NCI-H2227 treated with DMSO at 0.1 percent for 48 hours (cell line): ENCODE measurements at places on chromosomes 2 and 18.

GRCh38 chr2:235114286-235114685, 162.5 kb downstream of the SH3BP4 start:
- DNase-seq = no peak

DNA sequence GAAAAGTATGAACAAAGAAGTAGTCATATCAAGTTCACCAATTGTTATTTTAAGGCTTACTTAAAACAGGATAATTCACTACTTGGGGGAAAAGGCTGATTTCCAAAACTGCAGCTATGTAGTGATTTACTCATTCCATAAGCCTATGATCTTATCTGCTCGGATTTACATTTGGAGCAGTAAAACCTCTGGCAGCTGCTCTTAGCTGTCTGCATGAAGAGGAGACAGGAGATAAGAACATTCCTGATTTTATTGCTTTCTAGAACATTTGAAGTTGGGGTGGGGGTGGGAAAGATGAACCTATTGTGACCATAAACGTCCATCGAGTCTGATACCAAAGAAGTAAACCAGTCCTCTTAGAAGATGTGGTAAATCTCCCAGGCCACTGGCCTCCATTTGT, 120.9 kb downstream of the MMADHC start:
- no peak for DNase-seq

- DNase-seq = no peak
Measured at GRCh38 chr2:120480903-120481445, 135.0 kb downstream of the INHBB start.

GRCh38 chr2:234676109-234676782, 179.4 kb upstream of the ARL4C start:
- no peak for DNase-seq

- no peak for DNase-seq
Measured at GRCh38 chr2:113796592-113797175, 40.2 kb upstream of the SLC35F5 start.
